BE2C (cell line): ENCODE measurements at places on chromosomes 7 and 10.

DNA sequence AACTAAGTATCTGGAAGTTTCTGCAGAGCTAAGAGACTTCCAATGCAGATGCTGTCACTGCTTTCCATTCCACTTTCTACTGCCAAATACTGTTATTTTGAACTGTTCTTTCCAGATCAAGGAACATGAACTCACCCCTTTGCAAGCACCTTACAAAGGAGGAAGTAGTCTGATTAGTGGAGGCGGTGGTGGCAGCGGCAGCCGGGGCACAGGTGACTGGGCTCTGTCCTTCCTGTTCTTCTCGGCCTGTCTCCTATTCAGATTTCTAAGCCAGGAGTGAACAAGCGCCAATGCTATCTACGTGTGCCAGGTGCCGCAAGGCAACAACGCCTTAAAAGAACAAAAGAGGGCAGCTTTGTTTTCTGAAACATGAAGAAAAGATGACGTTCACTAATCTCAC lies 44.9 kb downstream of the BEND7 start:
- no peak for DNase-seq

DNA sequence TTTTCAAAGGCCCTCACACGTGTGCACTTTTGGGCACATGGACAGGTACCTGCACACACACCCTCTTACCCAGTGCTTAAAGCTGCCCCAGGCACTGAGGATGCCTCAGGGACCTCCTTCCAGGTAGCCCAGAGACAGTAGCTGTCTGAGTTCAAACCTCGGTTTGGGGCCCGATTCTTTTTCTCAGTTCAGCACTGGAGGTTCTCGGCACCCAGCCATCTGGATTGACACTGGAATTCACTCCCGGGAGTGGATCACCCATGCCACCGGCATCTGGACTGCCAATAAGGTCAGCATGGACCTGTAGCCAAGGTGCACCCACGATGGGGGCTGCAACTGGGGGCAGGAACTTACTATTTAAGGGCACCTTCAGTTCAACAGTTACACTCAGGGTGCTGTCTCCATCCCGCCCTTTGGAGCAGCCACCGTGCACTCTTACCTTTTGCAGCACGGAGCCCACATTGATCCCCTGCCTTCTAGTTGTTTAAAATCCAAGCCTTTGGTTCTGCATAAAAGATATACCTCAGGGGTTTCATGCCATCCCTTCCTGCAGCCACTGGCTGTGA lies 17.7 kb downstream of the CPA5 start:
- no peak for DNase-seq

GRCh38 chr7:141654551-141654950 lies 47.4 kb downstream of the DENND11 start:
- peak; percentile 83 for DNase-seq

GRCh38 chr10:42753507-42754154 lies 29.0 kb upstream of the BMS1 start:
- DNase-seq, result no peak

DNA sequence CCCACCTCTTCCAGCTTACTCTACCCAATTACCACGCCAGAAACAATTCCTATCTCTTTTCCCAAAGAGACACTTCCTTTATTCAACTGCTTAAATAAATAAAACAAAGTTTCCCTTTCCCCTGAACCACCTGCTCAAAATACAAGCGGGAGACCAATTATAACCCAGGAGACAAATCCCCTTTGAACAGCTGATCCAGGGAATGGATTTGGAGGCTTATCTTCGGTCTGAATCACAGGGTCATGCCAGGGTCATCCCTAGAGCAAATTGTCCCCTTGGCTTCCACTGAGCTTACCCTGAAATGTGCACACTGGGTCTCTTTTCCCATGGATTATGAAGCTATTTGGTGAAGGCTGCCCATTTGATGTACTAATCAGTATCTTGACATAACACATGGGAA lies 99.9 kb upstream of the JAZF1 start:
- DNase-seq, result no peak

DNA sequence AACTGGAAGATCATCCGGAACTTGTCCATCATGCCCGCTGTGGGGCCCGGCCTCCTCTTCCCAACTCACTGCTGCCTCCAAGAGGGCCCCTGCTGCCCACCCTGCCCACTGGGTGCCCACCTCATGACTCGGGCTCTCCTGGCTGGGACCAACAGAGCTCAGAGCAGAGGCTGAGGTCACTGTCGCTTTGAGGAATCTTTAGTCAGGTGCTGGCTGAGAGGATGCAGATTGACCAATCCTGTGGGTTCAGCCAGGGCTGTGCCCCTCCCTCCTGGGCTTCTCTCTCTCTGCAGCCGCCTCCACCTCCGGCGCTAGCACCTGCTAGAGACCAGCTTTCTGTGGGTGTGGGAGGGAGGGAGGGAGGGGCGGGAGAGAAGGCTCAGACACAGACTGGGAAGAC lies at the start of gene CALHM1:
TSS of gene CALHM1 (minus strand) at position 181 of the 400 bp plus-strand sequence. CDS start at position 32, 149 bp downstream.
- no peak for DNase-seq

DNA sequence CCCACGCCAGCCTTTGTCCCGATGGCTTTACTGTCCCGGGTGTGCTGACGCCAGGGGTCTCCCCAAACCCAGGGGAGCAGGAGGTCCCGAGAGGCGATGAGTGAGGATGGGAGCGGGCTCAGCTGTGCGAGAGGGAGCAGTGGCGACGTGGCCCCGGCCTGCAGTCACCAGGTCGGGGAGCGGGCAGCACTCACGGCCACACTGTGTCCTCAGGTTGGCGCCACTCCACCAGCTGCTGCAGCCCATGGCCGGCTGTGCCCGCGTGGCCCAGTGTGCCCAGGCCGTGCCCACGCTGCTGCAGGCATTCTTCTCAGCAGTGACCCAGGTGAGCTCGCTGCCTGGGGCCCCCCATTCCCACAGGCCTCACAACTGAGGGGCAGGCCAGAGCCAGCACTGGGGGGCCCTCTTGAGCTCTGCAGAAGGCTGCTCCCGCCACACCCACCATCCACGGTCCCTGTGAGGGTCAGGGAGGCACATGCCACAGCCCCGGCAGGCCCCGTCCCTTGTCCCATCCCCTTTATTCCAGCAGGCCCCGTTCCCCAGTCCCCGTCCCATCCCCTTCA lies 13.3 kb downstream of the AP5Z1 start:
- DNase-seq, result no peak

DNA sequence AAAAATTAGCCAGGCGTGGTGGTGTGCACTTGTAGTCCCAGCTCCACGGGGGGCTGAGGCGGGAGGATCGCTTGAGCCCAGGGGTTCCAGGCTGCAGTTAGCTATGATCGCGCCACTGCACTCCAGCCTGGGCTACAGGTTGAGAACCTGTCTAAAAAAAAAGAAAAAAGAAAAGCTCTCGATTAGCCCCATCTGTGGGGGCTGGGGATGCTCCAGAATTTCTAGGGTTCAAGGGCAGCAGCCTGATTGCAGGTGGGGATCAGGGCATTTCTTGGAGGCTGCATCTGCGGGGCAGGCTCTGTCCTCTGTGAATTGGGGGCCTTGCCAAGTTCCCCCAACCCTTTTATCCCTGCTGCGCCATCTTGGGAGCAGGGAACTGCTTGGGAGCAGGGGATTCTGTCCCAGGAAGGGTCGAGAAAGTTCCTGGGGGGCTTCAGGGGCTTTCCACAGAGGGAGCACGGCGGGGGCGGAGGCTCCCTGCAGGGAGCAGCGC lies 651 bp upstream of the ARPC1A start:
- DNase-seq, result no peak

- no peak for DNase-seq
Measured at GRCh38 chr10:117578490-117578889, 35.9 kb downstream of the EMX2 start.

DNA sequence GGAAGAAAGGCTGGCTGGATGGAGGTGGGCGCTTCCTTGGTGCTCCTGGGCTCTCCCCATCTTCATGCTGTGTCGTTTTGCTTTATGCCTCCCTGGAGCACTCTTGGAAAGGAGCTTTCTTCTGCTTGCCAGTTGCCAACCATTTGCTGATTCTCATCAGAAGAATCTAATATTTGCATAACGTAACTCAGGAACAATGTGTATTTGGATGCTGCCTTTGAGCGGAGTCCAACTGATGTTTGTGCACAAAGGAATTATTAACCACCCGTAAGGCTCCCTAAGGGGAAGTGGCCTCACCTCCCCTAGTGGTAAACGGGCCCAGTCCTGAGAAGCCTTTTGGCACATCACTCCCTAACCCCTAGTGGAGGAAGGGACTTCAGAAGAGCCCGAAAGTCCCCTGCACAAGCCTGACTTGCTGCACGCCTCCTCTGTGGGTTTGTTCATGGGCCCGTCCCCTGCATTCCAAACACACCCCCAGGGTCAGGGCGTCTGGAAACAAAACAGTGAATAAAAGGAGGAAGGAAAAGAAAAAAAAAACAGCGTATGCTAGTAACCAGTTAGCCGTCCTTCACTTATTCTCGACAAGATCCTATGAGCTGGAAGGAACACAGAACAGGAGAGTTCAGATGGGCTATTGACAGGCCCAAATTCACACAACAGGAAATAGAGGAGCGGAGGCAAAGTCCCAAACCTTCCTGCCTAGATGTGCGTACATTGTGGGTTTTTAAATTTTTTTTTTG lies 602.2 kb downstream of the LRMDA start:
- no peak for DNase-seq

- peak; percentile 86 for DNase-seq
Measured at GRCh38 chr10:113385021-113385999, 167.5 kb upstream of the HABP2 start.

DNA sequence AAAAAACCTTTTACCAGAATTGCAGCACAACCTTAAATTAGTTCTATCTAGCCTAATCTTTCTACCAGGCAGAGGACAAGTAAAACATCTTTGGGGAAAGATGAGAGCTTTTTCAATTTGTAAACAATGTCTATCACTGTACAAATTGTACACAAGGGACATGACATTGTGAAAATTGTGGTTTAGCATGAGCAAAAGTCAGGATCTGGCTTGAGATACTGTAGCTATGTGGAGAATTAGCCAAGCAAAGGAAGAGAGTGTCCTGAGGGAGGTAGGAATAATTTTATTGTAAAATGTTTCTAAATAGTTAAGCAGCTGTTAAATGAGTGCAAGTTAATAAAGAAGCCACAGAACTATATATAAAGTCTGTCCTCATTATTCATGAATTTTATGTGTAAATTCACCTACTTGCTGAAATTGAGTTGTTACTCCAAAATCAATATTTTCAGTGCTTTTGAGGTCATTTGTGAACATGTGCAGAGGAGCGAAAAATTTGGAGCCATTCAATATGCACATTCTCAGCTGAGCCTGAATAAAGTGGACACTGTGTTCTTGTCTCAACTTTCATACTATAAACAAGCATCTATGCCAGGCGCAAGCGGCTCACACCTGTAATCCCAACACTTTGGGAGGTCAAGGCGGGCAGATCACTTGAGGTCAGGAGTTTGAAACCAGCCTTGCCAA lies 42.8 kb upstream of the POM121L12 start:
- DNase-seq, result no peak

DNA sequence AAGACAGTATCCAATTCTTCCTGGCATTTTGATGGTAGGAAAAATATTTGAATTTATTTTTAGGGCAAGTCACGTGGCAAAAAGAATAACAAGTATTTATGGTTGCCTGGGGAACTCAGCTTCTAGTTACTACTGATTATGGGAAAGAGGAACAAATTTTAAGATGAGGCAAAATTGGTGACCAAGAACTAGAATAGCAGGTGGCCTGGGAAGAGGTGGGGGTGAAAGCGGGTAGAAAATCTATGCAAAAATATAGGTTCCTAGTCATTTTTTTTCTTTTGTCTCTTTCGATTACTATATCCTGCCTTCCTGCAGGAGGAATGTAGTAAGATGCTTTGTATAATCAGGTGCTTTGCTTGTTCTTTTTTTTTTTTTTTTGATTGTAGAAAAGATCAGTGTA lies 27.8 kb downstream of the ENTPD1 start:
- no peak for DNase-seq

GRCh38 chr10:32190890-32191491 lies 134.8 kb upstream of the KIF5B start:
- DNase-seq, result no peak

DNA sequence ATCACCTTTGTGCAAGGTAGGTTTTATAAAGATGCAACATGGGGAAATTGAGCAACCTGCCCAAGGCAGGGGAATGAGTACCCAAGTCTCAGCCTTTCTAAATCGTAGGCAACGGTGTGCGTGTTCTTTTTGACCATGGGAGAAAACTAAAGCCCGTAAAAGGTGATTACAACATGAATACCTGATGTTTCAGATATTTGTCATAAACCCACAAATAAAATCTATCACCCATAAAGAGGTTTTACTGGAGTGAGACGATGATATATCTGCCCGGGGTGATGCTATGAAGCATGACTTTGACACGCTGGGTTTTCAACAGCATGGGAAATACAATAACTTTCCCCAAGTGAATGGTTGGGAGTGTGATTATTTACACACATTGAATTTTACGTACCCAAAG lies 406.3 kb upstream of the KLF6 start:
- no peak for DNase-seq

- DNase-seq, result no peak
Measured at GRCh38 chr10:48958598-48959190, 19.1 kb upstream of the LRRC18 start.

- no peak for DNase-seq
Measured at GRCh38 chr10:5266351-5266750, 69.7 kb downstream of the AKR1C4 start.
